Muscle of back (tissue), 13 donors: ENCODE measurements at places on chromosomes 5 and 9. TPM values are rescaled to one million over a fixed set of nuclear protein-coding genes. Genes with fewer than 3 reads are reported as not detected.

- DNase-seq, result no peak
Measured at GRCh38 chr5:172807766-172808311, 26.2 kb upstream of the ERGIC1 start.

- DNase-seq, result no peak
Measured at GRCh38 chr5:150993826-150994412, 26.5 kb upstream of the GPX3 start.

GRCh38 chr5:109028608-109029299 is 281.1 kb downstream of the FER start:
- DNase-seq, result no peak

DNA sequence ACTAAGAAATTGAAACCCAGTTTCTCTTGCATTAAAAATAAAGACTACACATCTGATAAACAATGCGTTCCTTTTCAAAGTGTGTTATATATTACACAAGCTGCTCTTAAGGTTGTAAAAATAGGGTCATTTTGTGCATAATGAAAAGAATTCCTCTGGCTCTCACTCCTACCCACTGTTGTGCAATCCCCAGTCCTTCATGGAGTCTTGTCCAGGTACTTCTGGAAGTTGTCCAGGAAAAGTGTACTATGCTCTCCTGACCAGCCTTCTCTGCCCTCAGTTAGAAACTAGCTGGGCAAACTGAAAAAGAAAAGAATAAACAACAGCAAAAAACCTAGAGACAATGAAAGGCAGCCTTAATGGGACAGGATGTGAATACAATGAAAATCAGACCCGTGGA is 345.5 kb upstream of the PAPPA start:
- DNase-seq, result no peak

- DNase-seq, result no peak
Measured at GRCh38 chr5:119346394-119346793, 9.4 kb upstream of the TNFAIP8 start.

DNA sequence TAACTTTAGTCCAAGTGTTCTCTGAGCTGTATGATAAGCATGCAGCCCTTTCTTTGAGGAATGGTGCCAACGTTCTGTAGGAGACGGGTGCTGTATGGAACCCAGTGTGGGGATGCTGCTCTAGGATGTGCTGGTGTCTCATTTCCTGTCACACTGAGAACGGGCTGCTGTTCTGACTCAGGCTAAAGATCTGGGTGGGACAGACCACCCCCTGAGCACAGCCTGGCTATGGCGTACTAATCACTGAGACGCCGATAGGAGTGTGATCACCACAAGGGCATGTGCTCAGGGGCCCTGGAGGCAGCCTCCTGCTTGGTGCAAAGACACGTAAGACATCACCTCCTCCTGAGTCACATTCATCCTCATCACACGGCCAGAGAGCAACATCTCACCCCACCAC is 240.4 kb downstream of the IRX2 start:
- no peak for DNase-seq

PTPRD gene
- 69.5 TPM for polyA plus RNA-seq

SPATA31D4 gene
- polyA plus RNA-seq, result not detected
